ENCODE measurements at places on chromosomes 5 and 9.

DNA sequence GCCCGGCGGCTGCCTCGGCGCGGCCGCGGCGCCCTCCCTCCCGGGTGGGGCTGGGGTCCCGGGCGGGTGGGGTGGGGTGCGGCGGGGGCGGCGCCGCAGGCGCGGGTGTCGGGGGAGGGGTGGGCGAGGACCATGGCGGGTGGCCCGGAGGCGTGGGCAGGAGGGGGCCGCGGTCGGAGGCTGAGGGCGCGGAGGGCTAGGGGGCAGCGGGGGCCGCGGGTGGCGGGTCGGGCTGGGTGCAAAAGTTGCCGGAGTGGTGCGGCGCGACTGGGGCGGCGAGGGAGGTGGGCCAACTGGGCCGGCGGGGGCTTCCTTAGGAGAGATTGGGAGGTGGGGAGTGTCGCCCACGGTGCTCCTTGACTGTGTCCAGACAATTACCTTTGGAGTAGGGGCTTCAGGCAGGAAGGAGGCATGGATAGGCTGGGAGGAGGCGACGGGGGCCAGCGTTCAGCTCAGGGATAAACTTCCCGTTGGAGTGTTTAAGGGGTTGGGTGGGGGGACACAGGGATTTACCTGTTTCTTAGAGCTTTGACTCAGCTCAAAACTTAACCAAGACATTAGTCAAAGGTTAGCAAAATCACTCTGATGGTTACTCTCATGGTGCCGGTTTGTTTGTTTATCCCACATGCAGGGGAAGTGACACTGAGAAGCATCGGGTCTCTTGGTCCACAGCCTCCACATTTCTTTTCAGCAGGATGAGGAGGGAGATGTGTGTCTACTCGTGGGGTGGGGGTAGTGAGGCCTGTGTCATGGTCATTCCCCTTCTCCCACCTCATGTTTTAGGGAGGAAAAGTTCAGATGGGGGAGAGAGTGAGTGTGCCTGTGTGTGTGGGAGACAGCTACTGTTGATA lies 859 bp downstream of the CSNK1G3 start:
- DNase-seq, result peak; percentile 58

GRCh38 chr5:153777681-153778581 lies 260.8 kb downstream of the FAM114A2 start:
- DNase-seq, result no peak

- DNase-seq, result no peak
These were observed 323.7 kb downstream of the ARRDC3 start for GRCh38 chr5:91059409-91059808.

GRCh38 chr9:112198646-112199045 lies 23.5 kb upstream of the SUSD1 start:
- DNase-seq, result no peak

DNA sequence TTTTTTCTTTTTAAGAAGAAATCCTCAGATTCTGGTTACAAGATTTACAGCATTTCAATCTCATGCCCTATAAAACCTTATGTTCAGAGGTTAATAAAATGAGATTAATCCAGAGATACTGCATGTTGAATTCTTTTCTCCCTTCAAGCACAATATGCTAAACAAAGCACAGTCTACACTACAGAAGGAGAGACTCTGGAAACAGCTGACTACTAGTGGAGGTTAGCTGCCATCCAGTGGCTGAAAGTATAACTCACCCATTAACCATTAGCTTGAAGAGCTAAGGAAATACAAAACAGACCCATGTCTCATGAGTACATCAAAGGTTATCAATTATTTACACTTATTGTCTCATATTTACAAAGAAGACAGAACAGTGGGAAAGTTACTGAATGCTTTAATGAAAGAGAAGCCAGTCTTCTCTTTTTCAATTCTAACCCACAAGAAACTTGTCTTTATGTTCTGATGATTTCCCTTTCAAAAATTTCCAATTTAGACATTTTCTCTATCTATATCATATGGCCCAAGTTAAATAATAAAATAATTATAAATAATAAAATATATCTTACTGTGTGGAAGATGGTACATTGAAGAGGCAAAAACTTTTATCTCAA lies 12.7 kb upstream of the DNAH5 start:
- no peak for DNase-seq

GRCh38 chr9:126490871-126491567 lies 122.7 kb upstream of the LMX1B start:
- peak; percentile 58 for DNase-seq

- DNase-seq, result no peak
These were observed 1.7 kb upstream of the OTULINL start for GRCh38 chr5:14579731-14580397.

GRCh38 chr5:85140471-85140870 lies 755.8 kb upstream of the EDIL3 start:
- no peak for DNase-seq

GRCh38 chr9:108109927-108110690 lies 620.5 kb upstream of the KLF4 start:
- DNase-seq, result no peak

- no peak for DNase-seq
These were observed 47.3 kb upstream of the CDKN2AIPNL start for GRCh38 chr5:134459010-134459403.

DNA sequence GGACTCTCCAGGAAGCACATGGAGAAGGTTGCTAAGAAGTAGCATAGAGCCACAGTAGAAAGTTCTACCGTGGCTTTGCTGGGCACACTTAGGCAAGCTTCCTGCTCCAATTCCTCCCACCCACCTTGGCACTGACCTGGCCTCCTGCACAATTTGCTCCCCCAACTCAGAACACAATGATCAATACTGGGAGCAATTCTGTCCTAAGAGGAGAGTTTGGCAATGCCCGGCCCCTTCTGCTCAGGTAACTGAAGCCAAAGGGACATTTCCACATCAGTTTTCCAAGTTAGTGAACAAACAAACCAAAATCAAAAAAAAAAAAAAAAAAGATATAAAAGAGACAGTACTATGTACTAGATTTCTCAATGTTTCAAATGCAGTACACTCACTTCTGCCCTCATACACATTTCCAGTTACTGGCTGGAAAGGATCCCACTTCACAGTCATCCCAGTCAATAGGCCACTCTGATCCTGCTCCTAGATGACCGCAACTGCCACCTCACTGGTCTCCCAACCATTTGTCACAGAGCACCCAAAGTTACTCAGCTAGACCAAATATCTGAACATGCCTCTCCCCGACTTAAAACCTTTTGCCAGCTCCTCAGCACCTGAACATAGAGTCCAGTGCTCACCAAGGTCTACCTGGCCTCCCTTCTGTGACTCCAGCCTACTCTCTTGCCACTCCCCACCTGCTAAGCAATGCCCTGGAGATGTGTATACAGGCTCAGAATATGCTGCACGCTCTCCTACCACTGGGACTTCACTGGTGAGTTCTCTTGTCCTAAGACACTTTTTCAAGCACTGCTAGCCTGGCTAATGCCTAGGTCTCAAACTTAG lies 21.3 kb downstream of the ABCA1 start:
- no peak for DNase-seq

GRCh38 chr5:143779506-143779905 lies 32.5 kb upstream of the HMHB1 start:
- no peak for DNase-seq

DNA sequence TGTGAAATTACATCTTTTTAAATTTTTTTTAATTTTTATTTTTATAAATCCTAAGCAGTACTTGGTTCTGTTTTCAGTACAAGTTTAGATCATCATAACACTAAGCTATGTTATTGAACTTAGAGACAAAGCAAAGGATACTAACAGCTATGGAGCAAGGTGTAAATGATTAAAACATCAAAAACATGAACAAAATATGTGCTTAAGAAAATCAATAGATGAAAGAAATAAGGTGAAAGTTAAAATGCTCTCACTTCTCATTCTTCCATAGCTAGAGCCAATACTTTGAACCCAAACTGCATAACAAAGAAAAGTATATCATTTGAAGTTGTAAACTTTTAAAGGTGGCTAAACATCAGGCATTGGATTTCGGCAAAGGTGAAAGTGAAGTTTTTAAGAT lies 292.3 kb upstream of the PUM3 start:
- DNase-seq, result no peak

DNA sequence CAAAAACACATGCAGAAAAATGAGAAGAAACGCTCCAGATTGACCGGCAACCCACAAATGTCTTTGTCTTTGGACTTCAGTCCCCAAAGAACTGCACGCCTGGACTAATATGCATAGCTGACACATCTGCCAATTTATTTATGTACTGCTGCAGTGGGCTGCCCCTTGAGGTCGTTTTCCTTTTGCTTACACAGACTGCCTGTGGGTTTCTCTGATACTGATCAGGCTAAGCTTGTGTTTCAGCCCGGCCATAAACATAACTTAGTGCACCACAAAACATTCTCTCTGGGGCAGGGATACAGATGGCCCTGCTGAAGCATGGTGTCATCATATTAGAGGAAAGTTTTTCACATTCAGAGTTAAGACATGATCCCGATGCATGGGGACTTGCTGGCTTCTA lies 75.4 kb downstream of the NUDT12 start:
- no peak for DNase-seq

DNA sequence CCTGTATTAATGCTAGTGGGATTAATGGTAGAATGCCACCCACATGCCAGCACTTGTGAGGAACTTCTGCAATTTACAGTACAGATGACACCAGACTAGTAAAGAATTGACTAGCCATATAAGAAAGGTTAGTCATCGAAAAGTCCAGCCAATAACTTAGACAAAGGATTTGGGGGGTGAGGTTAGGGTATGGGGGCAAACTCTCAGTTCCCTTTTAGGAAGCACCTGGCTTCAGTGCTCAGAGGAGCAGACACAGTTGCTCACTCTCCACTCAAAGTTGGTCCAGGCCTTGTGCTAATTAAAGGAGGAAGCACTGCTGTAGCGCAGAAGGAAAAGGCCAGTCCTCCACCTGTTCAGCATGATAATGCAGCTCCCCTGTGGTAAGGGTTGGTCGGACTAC lies 25.2 kb downstream of the TGFBR1 start:
- no peak for DNase-seq

- no peak for DNase-seq
These were observed 316.9 kb downstream of the KCNN2 start for GRCh38 chr5:114678778-114679177.

DNA sequence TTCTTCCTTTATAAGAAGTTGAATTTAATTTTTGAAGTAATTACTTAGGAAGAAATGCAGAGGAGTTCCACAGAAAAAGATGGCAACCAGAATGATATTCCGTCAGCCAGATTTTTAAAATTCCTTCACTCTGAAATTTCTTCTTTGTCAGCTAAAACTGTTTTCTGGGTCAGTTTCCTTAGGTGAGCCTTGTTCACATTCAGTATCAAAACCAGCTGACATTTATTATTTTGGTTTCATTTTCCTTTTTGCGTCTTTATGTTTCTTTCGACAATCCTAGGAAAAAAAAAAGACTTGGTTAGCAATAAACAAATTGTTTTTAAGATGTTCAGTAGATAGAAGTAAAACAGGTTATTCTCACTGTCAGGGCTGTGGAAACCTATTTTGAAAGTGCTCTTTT lies 4.1 kb upstream of the IARS1 start:
- DNase-seq, result no peak

DNA sequence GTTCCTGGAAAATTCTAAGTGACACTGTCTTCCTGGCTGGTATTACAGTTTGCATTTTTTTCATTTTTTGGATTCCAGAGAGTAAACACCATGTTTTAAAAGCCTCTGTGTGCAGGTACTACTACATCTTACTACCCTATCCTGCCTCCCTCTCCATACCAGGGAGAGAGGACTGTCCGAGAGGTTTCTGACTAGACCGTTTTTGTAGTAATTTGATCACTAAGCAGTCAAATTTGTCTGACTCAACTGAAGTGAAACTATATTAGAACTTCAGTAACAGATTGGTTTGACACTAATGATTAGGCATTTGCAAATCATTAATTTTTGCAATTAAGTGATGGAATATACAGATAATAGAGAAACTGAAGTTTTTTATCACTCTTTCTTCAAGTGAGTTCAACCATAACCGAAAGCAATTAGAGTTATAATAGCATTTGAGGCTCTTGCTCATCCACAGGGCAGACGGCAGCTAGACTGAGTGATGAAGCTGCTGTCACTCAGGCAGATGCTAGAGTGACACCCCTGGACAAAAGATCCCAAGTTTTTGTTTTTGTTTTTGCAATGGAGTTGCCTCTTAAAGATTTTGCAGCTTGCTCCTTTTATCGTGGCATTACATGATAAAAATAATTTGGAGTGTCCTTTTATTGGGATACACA lies 44.3 kb downstream of the SMARCA2 start:
- DNase-seq, result no peak

GRCh38 chr9:97809666-97810344 lies 43.2 kb upstream of the FOXE1 start:
- DNase-seq, result no peak

- no peak for DNase-seq
These were observed 311.9 kb upstream of the TLE4 start for GRCh38 chr9:79259858-79260257.

GRCh38 chr5:31214229-31214628 lies 20.7 kb downstream of the CDH6 start:
- no peak for DNase-seq

DNA sequence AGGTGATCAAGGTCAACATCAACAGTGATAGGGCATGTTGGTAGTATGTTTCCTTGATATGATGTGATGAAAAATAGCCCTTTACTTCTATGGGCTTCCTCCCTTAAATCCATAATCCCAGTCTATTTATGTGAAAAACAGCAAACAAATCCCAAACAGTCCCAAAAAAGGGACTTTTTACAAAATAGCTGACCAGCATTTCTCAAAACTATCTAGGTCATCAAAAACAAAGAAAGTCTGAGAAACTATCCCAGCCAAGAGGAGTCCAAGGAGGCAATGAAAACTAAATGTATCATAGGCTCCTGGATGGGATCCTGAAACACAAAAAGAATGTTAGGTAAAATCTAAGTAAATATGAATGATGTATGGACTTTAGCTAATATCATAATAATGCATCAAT lies 71.2 kb downstream of the MARCHF3 start:
- no peak for DNase-seq

- peak; percentile 68 for DNase-seq
These were observed at the start of gene HBEGF for GRCh38 chr5:140346348-140347221. Gene HBEGF (minus strand): TSS chr5:140346603. CDS start chr5:140346328, 275 bp downstream.

- no peak for DNase-seq
These were observed 50.0 kb downstream of the RCL1 start for GRCh38 chr9:4842734-4843133.

GRCh38 chr5:54227109-54227508 lies 83.3 kb downstream of the ARL15 start:
- no peak for DNase-seq

DNA sequence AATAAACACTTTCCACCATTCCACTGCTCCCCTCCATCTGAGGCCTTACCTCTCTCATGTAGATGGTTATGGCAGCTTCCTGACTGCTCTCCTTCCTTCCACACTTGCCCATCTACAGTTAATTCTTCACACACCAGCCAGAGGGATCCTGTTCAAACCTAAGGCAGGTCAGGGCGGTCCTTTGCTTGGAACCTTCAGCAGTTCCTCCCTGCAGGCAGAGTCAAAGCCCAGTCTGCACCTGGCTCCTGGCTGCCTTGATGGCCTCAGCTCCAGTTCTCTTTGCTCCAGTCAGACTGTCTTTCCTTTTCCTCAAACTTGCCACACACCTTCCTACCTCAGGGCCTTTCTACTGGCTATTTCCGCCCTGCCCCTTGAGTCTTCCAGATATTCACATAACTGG lies 30.2 kb upstream of the NR3C1 start:
- no peak for DNase-seq
